Tibial nerve (tissue), 4 donors: ENCODE measurements at places on chromosomes 4 and X. TPM values are rescaled to one million over a fixed set of nuclear protein-coding genes. Genes with fewer than 3 reads are reported as not detected.

GRCh38 chr4:76342191-76342590 is 35.7 kb downstream of the STBD1 start:
- H3K27me3 ChIP-seq, result no peaks in the 10 kb centered on the region
- H3K4me3 ChIP-seq, result no peak overlapping the region
- no peak for DNase-seq
- no peaks in the 10 kb centered on the region for H3K36me3 ChIP-seq
- no peaks in the 10 kb centered on the region for H3K4me1 ChIP-seq

Gene CWH43
- not detected for total RNA-seq

Gene KLHL5
- 34.5 TPM for total RNA-seq

DNA sequence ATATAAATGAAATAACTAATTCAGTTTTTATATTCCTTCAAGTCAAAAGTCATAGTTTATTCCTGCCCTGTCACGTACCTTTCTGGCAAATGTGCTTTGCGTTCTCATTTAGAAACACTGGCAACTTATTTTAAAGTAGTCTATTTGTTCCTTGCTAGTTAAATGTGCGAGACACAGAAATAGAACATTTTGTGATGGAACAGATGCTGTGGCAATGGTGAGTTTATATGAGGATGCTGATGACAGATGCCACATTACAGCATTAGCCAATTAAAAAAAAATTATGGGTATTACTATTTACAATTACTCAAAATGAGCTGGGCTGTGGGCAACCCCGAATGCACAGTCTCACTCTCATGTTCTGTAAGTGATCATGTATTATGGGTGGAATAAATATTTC is 26.1 kb upstream of the EPHA5 start:
- no peaks in the 10 kb centered on the region for H3K27me3 ChIP-seq
- no peak overlapping the region for H3K27ac ChIP-seq
- no peak for DNase-seq
- H3K4me3 ChIP-seq, result no peak overlapping the region
- H3K36me3 ChIP-seq, result no peaks in the 10 kb centered on the region
- no peaks in the 10 kb centered on the region for H3K4me1 ChIP-seq

Gene VGLL1
- total RNA-seq, result not detected

Gene CT45A1
- not detected for total RNA-seq

- no peak overlapping the region for H3K27ac ChIP-seq
- DNase-seq, result no peak
- no peaks in the 10 kb centered on the region for H3K36me3 ChIP-seq
- no peaks in the 10 kb centered on the region for H3K4me1 ChIP-seq
- H3K27me3 ChIP-seq, result no peaks in the 10 kb centered on the region
- no peak overlapping the region for H3K4me3 ChIP-seq
These were observed 58.1 kb downstream of the LINC00632 start for GRCh38 chrX:140767646-140768045.

GRCh38 chr4:185879666-185880312 is 67.8 kb upstream of the SORBS2 start:
- H3K36me3 ChIP-seq, result no peaks in the 10 kb centered on the region
- H3K4me3 ChIP-seq, result no peak overlapping the region
- H3K27me3 ChIP-seq, result no peaks in the 10 kb centered on the region
- no peak for DNase-seq

- H3K4me1 ChIP-seq, result no peaks in the 10 kb centered on the region
- no peaks in the 10 kb centered on the region for H3K36me3 ChIP-seq
- H3K27ac ChIP-seq, result no peak overlapping the region
- no peak for DNase-seq
- no peak overlapping the region for H3K4me3 ChIP-seq
- H3K27me3 ChIP-seq, result no peaks in the 10 kb centered on the region
These were observed 80.8 kb upstream of the IQCM start for GRCh38 chr4:149896432-149896831.

DNA sequence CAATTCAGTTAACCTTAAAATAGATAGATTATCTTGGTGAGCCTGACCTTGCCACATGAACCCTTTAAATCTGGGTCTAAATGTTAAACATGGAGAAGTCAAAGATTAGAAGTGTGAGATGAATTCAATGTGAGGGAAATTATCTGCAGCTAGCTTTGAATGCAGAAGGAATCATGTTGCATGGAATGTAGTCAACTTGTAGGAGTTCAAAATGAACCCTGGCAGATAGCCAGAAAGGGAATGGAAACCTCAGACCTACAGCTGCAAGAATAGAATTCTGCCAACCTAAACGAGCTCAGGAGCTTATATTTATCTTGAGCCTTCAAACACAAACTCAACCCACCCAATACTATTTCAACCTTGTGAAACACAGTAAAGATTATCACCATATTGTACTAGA is 632.5 kb downstream of the KCTD8 start:
- H3K4me3 ChIP-seq, result no peak overlapping the region
- H3K27ac ChIP-seq, result no peak overlapping the region
- DNase-seq, result no peak
- H3K4me1 ChIP-seq, result no peaks in the 10 kb centered on the region
- no peaks in the 10 kb centered on the region for H3K36me3 ChIP-seq

DNA sequence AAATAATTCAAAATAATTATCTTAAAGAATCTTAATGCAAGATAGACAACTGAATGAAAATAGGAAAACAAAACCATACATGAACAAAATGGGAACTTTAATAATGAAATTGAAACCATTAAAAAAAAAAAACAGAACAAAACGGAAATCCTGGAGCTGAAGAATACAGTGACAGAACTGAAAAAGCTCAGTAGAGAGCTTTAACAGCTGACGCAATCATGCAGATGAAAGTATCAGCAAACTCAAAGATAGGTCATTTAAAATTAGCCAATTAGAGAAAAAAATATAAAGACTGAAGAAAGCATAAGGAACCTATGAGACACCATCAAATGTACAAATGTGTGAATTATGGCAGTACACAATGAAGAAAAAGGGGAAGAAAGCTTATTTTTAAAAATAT is 18.8 kb downstream of the SLC25A31 start:
- no peaks in the 10 kb centered on the region for H3K4me1 ChIP-seq
- H3K4me3 ChIP-seq, result no peak overlapping the region
- no peak for DNase-seq
- no peaks in the 10 kb centered on the region for H3K27me3 ChIP-seq
- no peaks in the 10 kb centered on the region for H3K36me3 ChIP-seq

Gene HPRT1
- total RNA-seq, result 4.1 TPM

- H3K4me1 ChIP-seq, result no peaks in the 10 kb centered on the region
- H3K27me3 ChIP-seq, result no peaks in the 10 kb centered on the region
- H3K4me3 ChIP-seq, result no peak overlapping the region
These were observed 47.8 kb downstream of the APELA start for GRCh38 chr4:164924670-164925238.

Gene MAGEA9B
- total RNA-seq, result not detected

DNA sequence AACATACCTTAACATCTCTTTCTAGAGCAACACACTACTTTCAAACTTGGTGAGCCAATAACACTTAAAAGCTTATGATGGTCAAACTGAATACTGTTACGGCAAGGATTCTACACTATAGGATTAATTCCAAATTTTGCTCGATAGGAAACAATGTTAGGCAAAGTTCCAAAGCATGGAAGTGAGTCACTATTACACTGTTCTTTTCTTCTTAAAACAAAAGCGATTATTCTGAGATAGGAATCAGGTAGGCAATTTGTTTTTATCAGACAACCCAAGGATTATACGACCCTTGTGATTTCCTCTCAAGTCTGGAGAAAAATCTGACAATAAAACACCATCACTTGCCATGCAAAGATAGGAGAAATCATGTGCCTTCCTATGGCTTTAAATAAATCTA is 81.5 kb downstream of the HUWE1 start:
- H3K36me3 ChIP-seq, result no peaks in the 10 kb centered on the region
- H3K27ac ChIP-seq, result no peak overlapping the region
- H3K4me1 ChIP-seq, result no peaks in the 10 kb centered on the region
- no peak for DNase-seq

- H3K27me3 ChIP-seq, result no peaks in the 10 kb centered on the region
- H3K36me3 ChIP-seq, result no peaks in the 10 kb centered on the region
- no peak for DNase-seq
- H3K27ac ChIP-seq, result no peak overlapping the region
- no peaks in the 10 kb centered on the region for H3K4me1 ChIP-seq
These were observed 247.2 kb downstream of the SCFD2 start for GRCh38 chr4:53118676-53119075.

GRCh38 chr4:183312841-183313240 is 7.2 kb downstream of the CLDN22 start:
- no peak overlapping the region for H3K27ac ChIP-seq
- peaks cover 47% of the 10 kb centered on the region for H3K36me3 ChIP-seq
- no peaks in the 10 kb centered on the region for H3K27me3 ChIP-seq

- H3K27ac ChIP-seq, result no peak overlapping the region
- no peaks in the 10 kb centered on the region for H3K27me3 ChIP-seq
- no peaks in the 10 kb centered on the region for H3K4me1 ChIP-seq
- H3K36me3 ChIP-seq, result no peaks in the 10 kb centered on the region
These were observed 62.8 kb downstream of the SHISA3 start for GRCh38 chr4:42460043-42460442.

DNA sequence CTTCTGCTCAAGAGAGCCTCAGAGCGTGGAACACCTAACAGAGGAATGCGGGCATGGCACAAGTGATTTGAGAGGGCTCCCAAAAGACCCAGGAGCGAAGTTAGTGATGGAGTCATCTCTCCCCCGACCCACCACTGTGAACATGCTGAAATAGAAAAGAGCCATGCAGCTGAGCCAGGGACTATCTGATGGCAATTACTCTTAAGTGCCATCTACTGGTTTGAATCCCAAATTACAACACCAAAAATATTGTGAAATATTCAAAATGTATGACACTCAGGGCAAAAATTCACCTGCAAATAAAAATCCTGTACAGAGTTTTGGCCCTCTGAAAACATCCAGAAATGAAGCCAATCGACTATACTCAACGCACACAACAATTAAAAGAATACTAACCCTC is 2038.9 kb upstream of the ADGRL3 start:
- no peak overlapping the region for H3K27ac ChIP-seq
- no peak overlapping the region for H3K4me3 ChIP-seq
- H3K36me3 ChIP-seq, result no peaks in the 10 kb centered on the region
- DNase-seq, result no peak
- H3K4me1 ChIP-seq, result no peaks in the 10 kb centered on the region
- no peaks in the 10 kb centered on the region for H3K27me3 ChIP-seq

- no peak overlapping the region for H3K27ac ChIP-seq
- no peak for DNase-seq
- no peak overlapping the region for H3K4me3 ChIP-seq
- H3K4me1 ChIP-seq, result no peaks in the 10 kb centered on the region
- H3K36me3 ChIP-seq, result no peaks in the 10 kb centered on the region
These were observed 21.4 kb upstream of the PJA1 start for GRCh38 chrX:69186651-69187050.

- H3K27me3 ChIP-seq, result peaks cover 11% of the 10 kb centered on the region
- H3K36me3 ChIP-seq, result no peaks in the 10 kb centered on the region
- no peak overlapping the region for H3K27ac ChIP-seq
- no peak overlapping the region for H3K4me3 ChIP-seq
- H3K4me1 ChIP-seq, result no peaks in the 10 kb centered on the region
These were observed 41.7 kb downstream of the TMEM164 start for GRCh38 chrX:110044346-110045249.

Gene FGF13
- 7.5 TPM for total RNA-seq

Gene DCLK2
- total RNA-seq, result 15.6 TPM

DNA sequence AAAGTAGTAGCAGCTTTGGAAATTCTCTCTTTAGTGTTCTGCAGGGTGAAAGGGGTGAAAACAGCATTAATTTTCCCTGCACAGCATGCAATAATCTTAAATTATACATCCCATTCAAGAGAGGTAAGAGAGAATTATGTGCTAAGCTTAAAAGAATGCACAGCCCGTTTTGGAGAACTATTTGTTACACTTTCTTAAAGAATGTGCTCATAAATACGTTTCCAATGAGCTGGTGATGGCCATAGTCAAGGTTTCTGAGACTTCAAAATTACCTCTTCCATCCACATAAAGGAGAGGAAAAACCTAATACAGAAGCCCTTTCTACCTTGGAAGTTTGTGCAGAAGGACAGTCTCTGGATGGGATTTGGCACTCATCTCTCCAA is 766.7 kb upstream of the TENM3 start:
- no peaks in the 10 kb centered on the region for H3K27me3 ChIP-seq
- no peaks in the 10 kb centered on the region for H3K36me3 ChIP-seq
- no peak for DNase-seq
- no peak overlapping the region for H3K27ac ChIP-seq

Gene ADH1B
- 1,435 TPM for total RNA-seq

Gene ATP6AP2
- 90.7 TPM for total RNA-seq

Gene CNKSR2
- 83.9 TPM for total RNA-seq

DNA sequence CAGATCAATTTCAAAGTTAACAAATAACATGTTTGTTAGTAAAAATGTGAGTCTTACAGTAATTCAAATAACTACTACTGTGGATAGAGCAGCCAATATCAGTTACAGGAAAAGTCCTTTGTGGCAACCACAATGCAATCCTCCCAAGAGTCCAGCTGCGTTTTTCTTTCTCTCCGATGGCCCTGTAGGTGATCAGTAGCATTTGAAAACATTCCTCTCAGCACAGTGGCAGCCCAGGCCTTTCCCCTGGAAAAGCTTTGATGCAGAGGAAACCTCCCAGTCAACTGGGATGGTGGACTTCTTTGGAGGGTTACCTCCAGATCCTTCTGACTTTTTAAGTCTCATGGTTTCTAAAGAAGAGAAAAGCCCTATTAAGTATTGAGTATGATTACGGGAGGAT is 18.0 kb upstream of the PDZD4 start:
- H3K4me3 ChIP-seq, result no peak overlapping the region
- no peaks in the 10 kb centered on the region for H3K36me3 ChIP-seq
- H3K27me3 ChIP-seq, result peaks cover 36% of the 10 kb centered on the region
- DNase-seq, result no peak
- H3K27ac ChIP-seq, result no peak overlapping the region
- H3K4me1 ChIP-seq, result no peaks in the 10 kb centered on the region

GRCh38 chr4:92615049-92615448 is 311.3 kb downstream of the GRID2 start:
- no peak overlapping the region for H3K27ac ChIP-seq
- H3K4me3 ChIP-seq, result no peak overlapping the region
- H3K4me1 ChIP-seq, result no peaks in the 10 kb centered on the region
- DNase-seq, result no peak
- no peaks in the 10 kb centered on the region for H3K36me3 ChIP-seq

DNA sequence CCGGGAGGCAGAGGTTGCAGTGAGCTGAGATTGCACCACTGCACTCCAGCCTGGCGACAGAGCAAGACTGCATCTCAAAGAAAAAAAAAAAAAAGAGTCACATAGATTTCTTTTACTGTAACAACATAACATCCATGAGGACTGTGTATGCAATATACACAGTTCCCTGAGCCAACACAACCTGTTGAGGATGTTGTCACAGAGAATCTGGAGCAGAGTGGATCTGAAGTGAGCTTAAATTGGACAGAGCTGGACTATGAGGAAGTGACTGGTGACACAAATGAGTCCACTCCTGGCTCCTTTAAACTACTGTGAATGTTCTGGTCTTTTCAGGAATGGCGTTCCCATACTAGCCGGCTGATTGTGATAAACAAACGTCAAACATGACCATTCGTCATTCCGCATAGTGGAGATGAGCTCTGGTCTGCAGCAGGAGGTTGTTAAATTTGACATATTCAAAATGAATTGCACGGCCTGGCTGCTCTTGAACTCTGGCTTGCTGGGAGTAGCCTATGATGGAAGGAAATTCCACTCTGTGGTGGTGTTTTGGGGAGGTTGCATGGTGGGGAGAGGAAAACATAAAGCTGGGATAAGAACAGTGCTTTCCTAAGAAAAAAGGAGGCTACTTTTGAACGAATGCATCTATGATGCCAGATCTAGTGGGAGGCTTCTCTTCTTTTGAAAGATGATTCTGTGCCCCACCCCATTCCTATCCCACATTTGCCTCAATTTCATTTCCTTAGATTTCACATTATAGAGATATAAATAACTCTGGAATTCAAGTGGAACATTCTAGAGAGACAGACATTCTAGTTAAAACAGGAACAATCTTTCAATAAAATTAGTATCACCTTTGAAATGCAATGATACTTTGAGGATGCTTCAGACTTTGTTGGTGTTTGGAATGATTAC is 149.5 kb downstream of the SHROOM3 start:
- no peak overlapping the region for H3K27ac ChIP-seq
- no peak overlapping the region for H3K4me3 ChIP-seq
- H3K4me1 ChIP-seq, result peaks cover 10% of the 10 kb centered on the region
- no peak for DNase-seq
